ENCODE measurements at places on chromosomes 2 and 18.

- peak; percentile 51 for DNase-seq
Measured at GRCh38 chr2:105398336-105399206, at the start of gene FHL2. TSS of gene FHL2 (minus strand) at chr2:105399051. CDS start at chr2:105386516, 12,535 bp downstream.

DNA sequence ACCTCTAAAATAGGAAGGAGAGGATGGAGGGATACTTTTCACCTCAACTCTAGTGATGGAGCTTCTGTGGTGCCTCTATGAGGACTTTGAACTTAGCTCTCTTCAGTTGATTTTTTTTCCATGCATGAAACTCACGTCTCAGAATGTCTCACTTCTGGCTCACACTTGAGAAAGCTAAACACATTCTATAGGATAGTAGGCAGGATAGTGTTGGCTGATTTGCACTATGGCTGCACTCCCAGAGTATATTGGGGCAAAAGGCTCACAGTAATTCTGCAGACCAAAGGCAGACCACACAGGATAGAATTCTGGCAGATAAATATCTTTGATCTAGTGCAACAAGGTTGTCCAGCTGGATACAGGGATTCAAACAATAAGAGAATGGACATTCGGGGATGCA is 1093.5 kb downstream of the LRP1B start:
- no peak for DNase-seq

GRCh38 chr2:111116011-111116746 is 4.5 kb upstream of the BCL2L11 start:
- peak; percentile 67 for DNase-seq

DNA sequence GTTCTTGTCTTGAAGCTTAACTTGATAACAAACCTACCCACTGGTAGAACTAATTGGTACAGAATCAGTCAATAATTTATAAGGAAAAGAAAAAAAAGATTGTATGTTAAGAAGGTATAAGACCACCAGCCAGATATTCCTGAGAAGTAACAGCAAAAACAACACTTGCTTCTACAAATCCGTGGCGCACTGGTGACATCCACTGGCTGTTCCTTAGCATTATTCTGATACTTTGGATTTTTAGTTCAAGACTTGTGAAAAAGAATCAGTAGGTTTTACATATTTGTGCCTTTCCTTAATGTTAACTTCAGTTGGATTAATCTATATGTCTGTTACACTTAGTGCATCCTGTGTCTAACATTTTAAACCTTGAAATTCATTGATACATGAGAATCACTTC is 141.8 kb downstream of the GRB14 start:
- no peak for DNase-seq

DNA sequence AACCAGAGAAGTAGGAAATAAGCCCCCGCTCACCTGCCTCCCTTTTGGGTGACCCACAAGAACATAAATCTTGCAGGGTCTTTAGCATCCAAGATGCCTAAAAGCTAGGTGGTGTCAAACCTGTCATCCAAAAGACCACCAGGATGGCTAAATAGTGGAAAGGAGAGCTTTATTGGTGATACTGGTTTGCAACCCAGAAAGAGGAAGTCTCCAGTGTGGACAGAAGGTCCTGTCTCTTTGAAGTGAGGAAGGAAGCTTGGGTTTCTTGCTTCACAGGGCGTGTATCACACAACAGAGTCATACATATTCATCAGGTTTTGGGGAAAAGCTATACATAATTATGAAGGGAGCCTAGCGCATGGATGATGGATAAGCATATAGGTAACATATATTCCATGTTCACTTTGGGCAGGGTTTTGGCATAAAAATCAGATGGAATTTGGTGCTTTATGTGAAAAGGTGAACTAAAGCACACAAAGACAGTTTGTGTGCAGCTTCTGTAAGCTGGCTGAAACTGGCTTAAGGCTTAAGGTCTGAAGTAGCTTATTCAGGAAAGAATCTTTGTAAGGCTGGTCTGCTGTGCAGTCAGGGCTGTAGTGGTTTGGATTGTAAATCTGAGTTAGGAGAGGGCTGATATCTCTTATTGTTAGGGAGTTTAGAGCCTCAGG is 102.2 kb upstream of the MSH2 start:
- DNase-seq = no peak

DNA sequence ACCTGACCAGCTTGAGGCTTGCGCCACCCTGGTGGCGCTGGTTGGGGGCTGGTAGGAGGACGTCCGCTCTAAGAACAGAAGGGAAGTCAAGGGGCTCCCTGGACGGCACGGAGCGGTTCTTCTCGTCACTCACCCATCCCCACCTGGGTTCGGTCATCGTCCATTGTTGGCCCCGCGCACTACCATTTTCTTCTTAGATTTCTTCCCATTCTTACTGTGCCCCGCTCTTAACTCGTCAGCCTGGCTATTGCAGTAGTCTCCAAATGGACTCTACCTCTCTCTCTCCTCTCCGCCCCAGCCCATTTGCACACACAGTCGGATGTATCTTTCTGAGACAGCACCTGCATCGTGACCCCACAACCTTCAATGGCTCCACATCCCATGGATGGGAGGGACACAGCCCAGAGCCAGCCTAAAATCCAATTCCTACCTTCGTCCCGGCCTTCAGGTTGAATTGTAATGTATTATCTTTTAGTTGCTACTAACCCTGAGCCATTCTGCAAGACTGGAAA is 814 bp upstream of the RAB1A start:
- DNase-seq = no peak

GRCh38 chr2:60867848-60868247 is 13.5 kb upstream of the REL start:
- DNase-seq = peak; percentile 58

- no peak for DNase-seq
Measured at GRCh38 chr2:160568856-160569255, 75.2 kb upstream of the RBMS1 start.

- no peak for DNase-seq
Measured at GRCh38 chr2:167237478-167237877, 349.2 kb downstream of the XIRP2 start.

GRCh38 chr2:211745295-211746097 is 793.1 kb downstream of the ERBB4 start:
- no peak for DNase-seq

- DNase-seq = no peak
Measured at GRCh38 chr18:68480196-68480595, 234.7 kb downstream of the TMX3 start.

- no peak for DNase-seq
Measured at GRCh38 chr2:168224346-168224745, 23.0 kb downstream of the STK39 start.

- DNase-seq = no peak
Measured at GRCh38 chr2:74824679-74825078, 9.2 kb upstream of the HK2 start.

- no peak for DNase-seq
Measured at GRCh38 chr2:192718340-192718739, 523.6 kb upstream of the TMEFF2 start.

DNA sequence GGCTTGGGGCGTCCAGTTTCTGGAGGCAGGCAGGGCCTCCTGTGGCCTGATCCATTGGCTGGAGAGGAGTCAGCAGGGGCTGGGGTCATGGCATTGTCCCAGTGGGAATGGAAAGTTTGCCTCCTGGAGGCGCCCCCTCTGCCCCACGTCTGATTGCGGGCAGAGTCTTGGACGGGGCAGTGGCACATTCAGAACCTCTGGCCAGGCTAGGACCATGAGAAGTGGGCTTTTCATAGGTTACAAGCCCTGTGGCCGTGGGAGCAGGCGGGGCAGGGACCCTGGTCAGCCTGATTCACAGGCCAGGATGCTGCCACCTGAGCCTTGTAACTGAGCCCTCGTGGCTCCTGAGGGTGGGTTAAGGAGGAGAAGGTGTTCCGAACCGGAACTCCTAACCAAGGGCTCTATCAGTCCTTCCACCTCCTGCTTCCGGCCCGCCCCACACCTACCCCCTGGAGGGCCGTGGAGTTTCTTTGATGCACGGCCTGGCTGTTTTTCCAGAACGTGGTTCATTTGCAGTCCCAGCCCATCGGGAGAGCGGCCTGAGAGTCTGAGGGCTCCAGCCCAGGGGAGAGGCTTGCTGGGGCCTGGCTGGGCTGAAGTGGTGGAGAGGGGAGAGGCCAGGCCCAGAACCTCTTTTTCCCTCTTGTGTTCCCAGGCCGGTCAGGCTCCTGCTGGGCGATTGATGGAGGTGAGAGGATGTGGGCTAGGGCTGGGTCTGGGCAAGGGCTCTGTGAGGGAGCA is 43.9 kb upstream of the PLB1 start:
- DNase-seq = no peak

DNA sequence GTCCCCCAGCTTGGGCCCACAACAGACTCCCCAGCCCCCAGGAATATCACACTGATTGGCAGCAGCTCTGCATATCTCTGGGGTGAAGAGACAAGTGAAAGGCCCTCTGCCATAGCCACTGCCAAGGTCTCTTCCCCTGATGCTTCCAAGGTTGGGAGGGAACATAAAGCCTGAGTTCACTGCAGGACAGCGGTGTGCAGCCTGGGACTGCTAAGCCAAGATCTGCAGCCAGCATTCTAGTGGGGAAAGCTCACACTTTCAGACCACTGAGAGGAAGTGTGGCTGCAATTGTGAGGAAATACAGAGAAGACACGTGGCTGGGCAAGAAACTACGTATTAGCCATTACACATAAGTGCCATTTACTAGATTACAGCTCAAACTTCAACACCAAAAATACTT is 100.7 kb downstream of the MAIP1 start:
- no peak for DNase-seq

- DNase-seq = no peak
Measured at GRCh38 chr18:74503137-74503536, 7.0 kb downstream of the CNDP2 start.

DNA sequence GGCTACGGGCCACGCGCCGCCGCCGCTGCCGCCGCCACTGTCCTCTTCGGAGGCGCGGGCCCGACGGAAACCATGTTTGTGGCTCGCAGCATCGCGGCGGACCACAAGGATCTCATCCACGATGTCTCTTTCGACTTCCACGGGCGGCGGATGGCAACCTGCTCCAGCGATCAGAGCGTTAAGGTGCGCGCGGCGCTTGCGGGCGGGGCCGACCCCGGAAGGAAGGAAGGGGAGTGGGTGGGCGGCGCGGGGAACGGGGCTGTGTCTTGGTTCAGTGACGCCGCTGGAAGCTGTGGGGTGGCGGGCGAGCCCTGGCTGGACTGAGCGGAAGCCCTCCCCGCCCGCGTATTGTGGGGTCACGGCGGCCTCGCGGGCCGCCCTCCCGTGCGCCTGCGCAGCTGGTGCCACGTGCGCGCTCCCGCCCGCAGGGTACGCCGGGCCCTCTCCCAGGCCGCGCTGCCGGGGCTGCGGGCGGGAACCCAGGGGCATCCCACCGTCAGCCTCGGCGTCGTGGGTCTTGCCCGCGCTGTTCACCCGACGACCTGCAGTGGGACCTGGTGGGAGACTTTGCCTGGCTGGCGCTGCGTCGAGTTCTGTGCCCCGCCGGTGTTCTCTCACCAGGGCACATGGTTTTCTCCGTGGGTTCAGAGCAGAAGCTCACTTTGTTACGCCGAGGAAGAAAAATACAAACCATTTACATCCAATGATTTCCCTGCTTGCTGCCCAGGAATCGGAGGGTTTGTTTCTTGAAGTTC is 416 bp downstream of the SEH1L start:
- peak; percentile 98 for DNase-seq

DNA sequence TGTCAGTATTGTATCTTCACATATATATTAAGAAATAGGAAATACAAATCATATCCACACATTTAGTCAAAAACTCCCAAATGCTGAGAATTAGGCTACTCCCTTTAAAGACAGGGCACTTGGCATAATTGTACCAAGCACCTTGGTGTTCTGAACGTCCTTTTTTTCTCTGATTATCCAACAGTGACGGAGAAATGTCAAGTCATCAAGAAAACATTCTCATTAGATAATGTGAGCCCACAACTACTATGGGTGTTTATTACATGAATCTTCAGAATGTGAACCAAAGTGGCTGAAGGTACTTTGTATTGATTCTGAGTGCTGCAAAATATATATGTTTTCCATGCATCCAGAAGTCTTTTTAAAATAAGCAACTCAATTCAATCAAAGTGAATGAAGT is 83.8 kb downstream of the PSMG2 start:
- DNase-seq = no peak

Data from T-helper 2 cell (primary cell).